ENCODE measurements at places on chromosomes 3 and 15. TPM values are rescaled to one million over a fixed set of nuclear protein-coding genes. Genes with fewer than 3 reads are reported as not detected.

The SCN11A gene
- not detected for polyA plus RNA-seq

The GOLGA8O gene
- 0.17 TPM for polyA plus RNA-seq

The SCAMP2 gene
- polyA plus RNA-seq = 70.6 TPM

- no peak for DNase-seq
These were observed 57.5 kb upstream of the KLF13 start for GRCh38 chr15:31268911-31269784.

GRCh38 chr3:58537412-58538301, 667 bp upstream of the ACOX2 start:
- no peak for DNase-seq

GRCh38 chr15:94793207-94793606, 561.8 kb downstream of the MCTP2 start:
- no peak for DNase-seq

DNA sequence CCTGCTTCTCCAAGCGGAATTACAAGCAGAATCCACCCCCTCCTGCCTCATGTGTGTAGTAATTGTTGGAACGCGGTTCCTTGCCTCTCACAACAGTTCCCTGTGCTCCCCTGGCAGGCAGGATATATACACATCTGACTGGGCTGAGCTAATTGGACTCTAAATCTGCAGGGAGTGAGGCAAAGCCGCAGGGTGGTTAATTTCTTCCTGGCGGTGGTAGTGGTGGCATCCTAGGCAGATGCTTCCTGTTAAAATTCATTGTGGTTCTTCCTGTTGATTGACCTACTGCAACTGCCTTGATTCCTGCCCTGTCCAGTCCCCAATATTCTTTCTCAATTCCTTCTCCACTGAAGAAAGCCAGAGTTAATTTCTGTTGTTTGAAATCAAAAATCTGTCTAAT, 202.9 kb upstream of the PROK2 start:
- no peak for DNase-seq

GRCh38 chr15:73934281-73934680, 8.0 kb downstream of the LOXL1 start:
- DNase-seq = no peak

DNA sequence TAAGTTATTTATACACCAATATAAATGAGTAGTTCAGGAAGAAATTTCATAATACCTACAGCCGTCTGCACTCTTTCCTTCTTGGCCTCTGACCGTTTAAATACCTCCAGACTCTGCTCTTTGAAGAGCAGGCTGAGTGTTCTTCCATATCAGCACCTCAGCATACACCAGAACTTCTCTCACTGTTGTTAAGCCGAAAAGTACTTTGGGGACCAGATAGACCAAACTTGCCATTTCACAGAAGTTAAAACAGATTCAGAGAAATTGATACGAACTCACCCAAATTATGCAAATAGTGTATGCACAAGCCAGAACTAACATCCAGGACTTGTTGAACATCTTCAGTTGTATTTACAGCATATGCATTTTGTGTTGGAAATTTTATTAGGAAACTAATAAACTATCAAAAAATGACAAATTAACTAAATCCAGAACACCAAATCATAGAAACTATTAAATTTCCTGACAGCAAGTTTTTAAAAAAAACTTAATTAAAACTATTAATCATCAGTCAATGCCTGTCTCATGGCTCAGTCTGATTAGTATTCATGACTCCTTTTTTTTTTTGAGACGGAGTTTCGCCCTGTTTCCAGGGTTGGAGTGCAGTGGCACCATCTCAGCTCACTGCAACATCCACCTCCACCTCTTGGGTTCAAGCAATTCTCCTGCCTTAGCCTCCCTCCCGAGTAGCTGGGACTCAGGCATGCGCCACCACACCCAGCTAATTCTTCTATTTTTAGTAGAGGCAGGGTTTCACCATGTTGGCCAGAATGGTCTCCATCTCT, 24.1 kb downstream of the CGGBP1 start:
- DNase-seq = no peak

DNA sequence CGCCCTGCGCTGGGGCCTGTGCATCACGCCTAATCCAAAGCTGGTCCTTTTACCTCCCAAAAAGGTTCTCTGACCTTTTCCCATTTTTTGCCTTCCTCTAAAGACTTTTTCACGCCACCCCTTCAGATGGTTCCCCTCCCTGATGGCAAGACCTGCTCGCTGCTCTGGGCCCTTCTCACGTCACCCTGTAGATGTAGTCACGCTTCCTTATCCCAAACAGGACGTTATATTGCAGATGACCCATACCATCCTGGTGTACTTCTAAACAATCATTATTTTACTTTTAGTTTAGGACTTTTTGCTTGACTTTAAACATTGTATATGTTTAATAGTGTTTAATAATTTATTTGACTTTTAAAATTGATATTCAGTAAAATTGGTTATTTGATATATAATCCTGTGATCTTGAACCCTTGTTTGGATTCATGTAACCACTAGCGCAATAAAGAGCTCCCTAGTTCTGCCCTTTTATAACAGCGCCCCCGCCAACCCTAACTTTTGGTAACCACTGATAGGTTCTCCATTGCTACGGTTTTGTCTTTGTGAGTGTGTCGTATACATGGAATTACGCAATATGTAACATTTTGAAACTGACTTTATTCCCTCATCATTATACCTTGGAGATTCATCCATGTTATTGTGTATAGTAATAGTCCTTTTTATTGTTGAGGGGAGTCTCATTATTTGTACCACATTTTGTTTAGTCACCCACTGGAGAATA, 159.0 kb upstream of the CHRNA7 start:
- no peak for DNase-seq
